ENCODE measurements at places on chromosomes 7 and 10. TPM values are rescaled to one million over a fixed set of nuclear protein-coding genes. Genes with fewer than 3 reads are reported as not detected.

The HGF gene
- total RNA-seq: 0.69 TPM

The RSPH10B2 gene
- 0.05 TPM for total RNA-seq

The NKX1-2 gene
- total RNA-seq: not detected

The NPC1L1 gene
- not detected for total RNA-seq

The SPDYE2B gene
- total RNA-seq: not detected

The ANKRD2 gene
- total RNA-seq: 0.67 TPM

The ZNF365 gene
- 0.33 TPM for total RNA-seq

The MBLAC1 gene
- total RNA-seq: 5.0 TPM

The COA1 gene
- total RNA-seq: 47.3 TPM

The GRM3 gene
- total RNA-seq: not detected

The SEMA3E gene
- 0.27 TPM for total RNA-seq

The PTF1A gene
- not detected for total RNA-seq

The INMT gene
- total RNA-seq: 0.27 TPM

The SLC26A3 gene
- total RNA-seq: not detected

The EXOC6 gene
- total RNA-seq: 55.8 TPM

The CACNA2D1 gene
- total RNA-seq: 10.3 TPM

The IL2RA gene
- not detected for total RNA-seq

The TRIM74 gene
- total RNA-seq: not detected

The UBTD1 gene
- total RNA-seq: 29.5 TPM

The UNC5B gene
- total RNA-seq: 3.3 TPM

The FAM25G gene
- not detected for total RNA-seq

The CDK1 gene
- total RNA-seq: 84.0 TPM

The CPA2 gene
- total RNA-seq: not detected

The ACTL6B gene
- total RNA-seq: not detected

The SLC39A12 gene
- not detected for total RNA-seq

The MSMB gene
- not detected for total RNA-seq

The OR2A12 gene
- not detected for total RNA-seq

The OGA gene
- total RNA-seq: 44.2 TPM

The AKR1D1 gene
- not detected for total RNA-seq

The ASZ1 gene
- total RNA-seq: not detected

The CHST12 gene
- 17.0 TPM for total RNA-seq

The LMOD2 gene
- not detected for total RNA-seq

The PRSS2 gene
- total RNA-seq: not detected

The KCNIP2 gene
- not detected for total RNA-seq

The LHPP gene
- 6.3 TPM for total RNA-seq

The DOCK1 gene
- total RNA-seq: 40.0 TPM

The WEE2 gene
- not detected for total RNA-seq

The BPGM gene
- total RNA-seq: 7.1 TPM

The CCDC146 gene
- 0.53 TPM for total RNA-seq

The TBATA gene
- not detected for total RNA-seq

The HTR5A gene
- total RNA-seq: not detected

The SRRM3 gene
- total RNA-seq: 0.93 TPM

The PIP gene
- not detected for total RNA-seq

The ABLIM1 gene
- 43.5 TPM for total RNA-seq

The ZNF107 gene
- total RNA-seq: 2.1 TPM

The ZNF425 gene
- 0.74 TPM for total RNA-seq

The HHEX gene
- 42.2 TPM for total RNA-seq

The OPN4 gene
- not detected for total RNA-seq

The CPXM2 gene
- 7.0 TPM for total RNA-seq

The ZNF853 gene
- total RNA-seq: 0.07 TPM

The ACTR1A gene
- total RNA-seq: 198 TPM

The LEP gene
- not detected for total RNA-seq

The ADAM12 gene
- total RNA-seq: 0.20 TPM

The SLC18A3 gene
- total RNA-seq: not detected

The ADCYAP1R1 gene
- not detected for total RNA-seq
